NCI-H226 (cell line): ENCODE measurements at places on chromosomes 5 and 9.

DNA sequence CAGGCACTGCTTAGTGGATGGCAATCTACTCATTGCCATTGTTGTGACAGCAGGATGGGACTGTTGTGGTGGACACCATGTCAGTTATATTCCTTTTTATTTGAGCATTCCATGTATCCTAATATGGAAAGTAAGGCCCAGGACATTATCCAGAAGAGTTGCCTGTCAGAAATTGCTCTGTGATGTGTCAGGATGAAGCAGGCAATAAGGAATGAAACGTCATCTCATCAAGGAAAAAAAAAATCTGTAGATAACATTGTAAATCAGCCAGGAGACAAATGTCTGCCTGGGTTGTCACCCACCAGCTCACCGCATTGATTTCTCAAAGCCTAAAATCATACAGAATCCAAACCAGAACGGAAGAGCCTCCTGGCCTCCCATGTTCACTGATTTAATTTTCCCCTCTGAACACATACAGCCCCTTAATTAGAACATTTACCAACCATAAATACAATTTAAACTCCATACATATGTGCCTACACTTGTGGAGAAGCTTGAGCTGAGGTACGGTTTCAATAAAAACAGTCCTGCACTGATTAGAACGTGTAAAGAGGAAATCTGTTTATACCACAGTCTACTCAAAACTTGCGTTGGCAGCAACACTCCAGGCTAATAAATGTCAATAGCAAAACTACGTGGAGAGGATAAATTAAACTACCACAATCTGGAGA lies 73.9 kb downstream of the FOXD1 start:
- DNase-seq = peak; percentile 82

GRCh38 chr5:31173614-31174013 lies 19.9 kb upstream of the CDH6 start:
- DNase-seq = no peak

GRCh38 chr5:76690037-76690679 lies 25.8 kb upstream of the F2R start:
- peak; percentile 45 for DNase-seq

DNA sequence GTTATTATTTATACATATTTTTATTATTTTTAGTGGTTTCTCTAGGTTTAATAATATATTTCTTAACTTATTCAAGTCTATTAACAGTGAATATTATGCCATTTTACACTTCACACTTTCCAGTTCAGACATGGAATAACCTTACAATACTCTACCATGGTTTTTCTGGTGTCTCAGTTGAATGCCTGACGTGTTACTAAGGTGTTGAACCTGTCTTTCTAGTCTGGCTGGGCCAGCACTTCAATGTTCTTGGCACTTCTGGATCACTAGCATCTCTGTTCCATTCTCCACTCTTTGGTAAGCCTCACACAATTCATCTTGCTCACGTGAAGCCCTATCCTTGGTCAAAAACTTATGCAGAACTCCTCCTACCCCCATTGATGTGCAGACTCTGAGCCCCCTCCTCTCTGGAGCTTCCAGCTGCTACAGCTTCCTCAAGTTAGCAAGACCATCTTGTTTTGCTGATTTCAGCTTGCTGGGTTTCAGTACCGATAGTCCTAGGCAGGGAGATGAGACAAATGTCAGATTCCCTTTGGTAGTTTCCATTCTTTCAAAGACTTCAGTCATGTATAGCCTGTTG lies 243.1 kb downstream of the FBXO4 start:
- no peak for DNase-seq

- DNase-seq = peak; percentile 5
Observed at GRCh38 chr5:118791926-118792734, 196.2 kb downstream of the DTWD2 start.

- no peak for DNase-seq
Observed at GRCh38 chr9:15936306-15936921, 383.6 kb downstream of the CCDC171 start.

- peak; percentile 85 for DNase-seq
Observed at GRCh38 chr5:65203746-65204145, 278.0 kb downstream of the ADAMTS6 start.

DNA sequence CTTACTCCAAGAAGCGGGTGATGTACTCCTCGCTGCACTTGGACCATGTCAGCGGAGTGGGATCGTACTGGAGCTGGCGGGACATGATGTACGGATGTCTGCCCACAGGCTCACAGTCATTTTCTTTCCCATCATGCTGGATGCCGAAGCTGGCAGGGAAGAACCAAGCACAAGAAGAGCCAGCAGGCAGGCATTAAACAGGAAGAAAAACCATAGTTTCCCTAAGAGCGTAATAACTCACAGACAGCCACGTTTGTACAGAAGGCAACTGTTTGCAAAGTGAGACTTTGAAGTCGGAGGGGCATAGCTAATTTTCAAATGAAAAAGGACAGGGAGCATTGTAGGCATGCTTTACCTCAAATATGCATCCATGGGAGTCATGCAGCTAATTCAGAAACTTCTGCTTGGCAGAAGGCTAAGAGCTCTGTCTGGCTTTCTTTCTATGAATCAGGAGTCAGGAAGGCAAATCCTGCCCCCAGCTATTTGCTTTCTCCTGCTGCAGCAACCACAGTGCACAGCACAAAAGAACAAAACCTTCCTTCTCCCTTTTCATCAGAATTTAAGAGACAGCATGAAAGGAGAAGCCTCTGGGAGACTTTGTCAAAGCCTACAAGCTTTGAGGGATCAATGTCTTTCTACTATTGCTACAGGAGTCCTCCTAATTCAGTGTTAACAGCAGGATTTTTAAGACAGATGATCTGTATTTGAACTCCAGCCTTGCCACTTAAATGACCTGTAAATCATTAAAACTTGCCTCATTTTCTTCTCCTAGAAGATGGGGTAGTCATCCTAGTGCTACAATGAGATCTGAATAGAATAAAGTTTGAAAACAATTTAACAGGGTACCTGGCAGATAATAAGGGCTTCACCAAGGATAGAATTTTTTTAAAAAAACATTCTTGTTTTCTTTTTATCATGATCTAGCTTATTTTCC lies 209.1 kb downstream of the TARS1 start:
- DNase-seq = peak; percentile 15

DNA sequence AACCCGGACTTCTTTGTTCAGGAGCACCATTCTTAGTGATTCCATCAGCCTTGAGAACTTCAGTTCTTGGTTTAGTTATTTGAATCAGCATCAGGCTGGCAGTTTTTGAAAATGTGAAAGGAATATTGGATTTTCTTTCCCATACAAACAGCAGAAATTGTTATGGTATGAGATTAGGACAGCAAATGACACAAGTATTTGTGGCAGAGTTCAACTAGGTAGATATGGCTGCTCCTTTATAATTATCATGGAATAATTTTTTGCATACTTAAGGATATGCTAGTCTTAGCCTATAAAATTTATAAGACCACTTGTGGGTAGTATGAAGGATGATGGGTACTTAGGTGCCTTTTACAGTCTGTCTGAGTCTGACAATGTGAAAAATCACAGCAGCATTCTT lies 25.5 kb downstream of the ERAP2 start:
- no peak for DNase-seq

DNA sequence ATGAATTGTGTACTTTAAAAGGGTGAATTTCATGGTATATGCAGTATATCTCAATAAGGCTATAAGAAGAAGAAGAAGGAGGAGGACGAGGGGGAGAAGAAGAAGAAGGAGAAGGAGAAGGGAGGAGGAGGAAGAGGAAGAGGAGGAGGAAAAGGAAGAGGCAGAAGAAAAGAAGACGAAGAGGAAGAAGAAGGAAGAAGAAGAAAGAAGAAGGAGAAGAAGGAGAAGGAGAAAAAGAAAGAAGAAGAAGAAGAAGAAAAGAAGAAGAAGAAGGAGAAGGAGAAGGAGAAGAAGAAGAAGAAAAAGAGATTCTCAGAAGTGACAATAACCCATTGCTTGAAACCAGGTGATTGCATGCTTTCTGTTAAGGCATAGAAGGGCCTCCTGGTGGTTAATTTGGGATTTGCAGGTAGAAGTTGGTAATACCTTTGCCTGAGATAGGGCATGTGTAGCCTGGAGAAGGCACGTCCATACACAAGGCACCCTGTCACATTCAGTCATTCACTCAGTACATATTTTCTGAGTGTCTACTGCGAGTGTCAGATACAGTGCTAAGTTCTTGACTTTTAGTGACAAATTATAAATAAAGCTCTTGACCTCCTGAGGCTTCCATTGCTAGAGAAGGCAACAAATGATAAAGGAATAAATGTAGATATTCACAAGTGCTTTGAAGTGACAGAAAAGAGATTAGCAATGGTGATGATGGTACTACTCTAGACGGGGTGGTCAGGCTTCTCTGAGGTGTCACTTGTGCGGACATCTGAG lies 231.3 kb downstream of the NPR3 start:
- peak; percentile 11 for DNase-seq

DNA sequence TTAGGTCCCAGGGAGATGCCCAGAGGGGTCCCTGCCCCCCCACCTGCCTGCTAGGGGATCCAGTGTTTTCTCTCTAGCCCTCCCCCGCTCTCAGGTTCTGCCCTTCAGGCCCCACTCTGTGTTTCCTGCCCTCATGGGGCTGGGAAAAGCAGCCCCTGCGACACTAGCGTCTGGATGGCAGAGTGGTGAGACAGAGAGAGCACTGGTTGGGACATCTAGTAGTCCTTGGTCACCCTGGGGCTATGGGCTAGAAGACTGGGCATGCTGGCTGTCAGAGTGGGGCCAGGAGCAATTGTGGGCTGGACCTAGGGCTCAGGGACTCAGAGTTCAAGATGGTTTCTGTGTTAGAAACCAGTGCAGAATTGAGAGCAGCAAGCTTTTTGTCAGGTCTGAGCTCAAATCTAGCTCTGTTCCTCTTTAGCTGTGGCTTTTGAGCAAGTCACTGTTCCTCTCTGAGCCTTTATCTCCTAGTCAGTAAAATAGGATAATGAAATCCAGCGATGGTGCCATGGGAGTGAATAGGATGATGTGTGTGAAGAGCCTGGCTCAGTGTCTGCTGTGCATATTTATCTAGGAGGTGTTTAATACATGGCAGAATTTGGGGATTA lies 39.0 kb downstream of the RGS3 start:
- no peak for DNase-seq

GRCh38 chr5:112366987-112367386 lies 52.1 kb downstream of the EPB41L4A start:
- DNase-seq = peak; percentile 30
